GDM1 (cell line): ENCODE measurements at places on chromosomes 5 and 9.

- DNase-seq: no peak
Observed at GRCh38 chr9:77015327-77016048, 4.0 kb upstream of the FOXB2 start.

DNA sequence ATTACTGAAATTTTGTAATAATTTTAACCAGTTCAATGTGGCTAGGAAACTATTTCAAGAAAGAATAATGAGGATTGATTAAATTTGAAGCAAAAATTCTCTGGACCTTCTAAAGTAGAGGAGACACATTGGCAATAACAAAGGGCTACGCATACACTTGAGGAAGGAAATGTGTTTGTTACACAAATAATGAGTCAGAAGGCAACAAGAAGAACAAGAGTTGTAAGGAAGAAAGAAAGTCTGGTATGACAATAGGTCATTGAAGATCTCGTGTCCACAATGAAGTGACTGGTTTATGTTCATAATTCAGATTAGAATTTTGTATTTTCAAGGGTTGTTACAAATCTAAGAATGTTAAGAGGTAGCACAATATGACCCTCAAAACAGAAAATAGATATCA, 25.8 kb downstream of the ST8SIA4 start:
- no peak for DNase-seq

DNA sequence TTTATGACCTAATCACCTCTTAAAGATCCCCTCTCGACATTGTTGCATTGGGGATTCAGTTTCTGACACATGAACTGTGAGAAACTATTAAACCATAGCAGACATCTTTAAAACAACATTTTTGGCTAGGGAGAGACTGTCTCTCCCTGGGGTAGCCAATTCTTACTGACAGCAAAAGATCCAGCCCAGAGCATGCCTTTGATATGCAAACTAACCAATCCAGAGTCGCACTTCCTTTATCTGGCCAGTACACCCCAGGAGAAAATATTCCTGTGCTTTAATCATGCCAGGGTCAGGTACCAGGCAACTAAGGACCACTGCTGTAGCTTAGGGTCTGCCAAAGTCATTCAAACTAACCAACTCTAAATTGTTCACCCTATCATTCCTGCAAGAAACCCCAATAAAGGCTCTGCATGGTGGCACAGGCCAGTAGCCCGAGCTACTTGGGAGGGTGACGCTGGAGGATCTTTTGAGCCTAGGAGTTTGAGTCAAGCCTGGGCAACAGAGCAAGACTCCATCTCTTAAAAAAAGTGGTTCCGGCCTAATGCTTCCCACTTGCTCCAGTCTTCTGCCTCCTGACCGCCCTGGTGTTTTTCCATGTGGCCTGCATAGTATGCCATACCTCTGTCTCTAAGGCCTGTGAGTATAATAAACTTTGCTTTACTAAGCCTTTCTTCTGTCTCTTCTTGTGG, 62.3 kb upstream of the DAPK1 start:
- no peak for DNase-seq

DNA sequence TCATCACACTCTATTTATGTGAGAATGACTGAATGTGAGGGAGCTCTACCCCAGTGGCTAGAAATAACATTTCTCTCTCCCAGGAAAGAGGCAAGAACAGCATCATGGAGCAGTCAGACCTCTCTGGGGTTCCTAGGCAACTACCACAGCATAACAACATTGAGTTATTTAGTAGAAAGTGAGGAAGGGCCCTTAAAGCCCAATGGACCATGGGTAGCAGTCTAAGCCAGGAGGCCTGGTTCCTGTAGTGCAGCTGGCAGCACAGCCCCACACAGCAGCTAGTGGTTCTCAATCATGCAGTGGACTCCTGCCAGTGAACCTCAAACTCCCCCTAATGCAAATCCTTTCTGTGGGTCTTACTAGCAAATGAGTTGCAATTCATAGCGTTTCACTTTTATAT, 55.3 kb downstream of the SPEF2 start:
- DNase-seq: no peak

- DNase-seq: no peak
Observed at GRCh38 chr5:79143684-79144379, 32.2 kb downstream of the BHMT start.
